Left renal pelvis (tissue), 4 donors: ENCODE measurements at places on chromosomes 1 and 21. TPM values are rescaled to one million over a fixed set of nuclear protein-coding genes. Genes with fewer than 3 reads are reported as not detected.

DNA sequence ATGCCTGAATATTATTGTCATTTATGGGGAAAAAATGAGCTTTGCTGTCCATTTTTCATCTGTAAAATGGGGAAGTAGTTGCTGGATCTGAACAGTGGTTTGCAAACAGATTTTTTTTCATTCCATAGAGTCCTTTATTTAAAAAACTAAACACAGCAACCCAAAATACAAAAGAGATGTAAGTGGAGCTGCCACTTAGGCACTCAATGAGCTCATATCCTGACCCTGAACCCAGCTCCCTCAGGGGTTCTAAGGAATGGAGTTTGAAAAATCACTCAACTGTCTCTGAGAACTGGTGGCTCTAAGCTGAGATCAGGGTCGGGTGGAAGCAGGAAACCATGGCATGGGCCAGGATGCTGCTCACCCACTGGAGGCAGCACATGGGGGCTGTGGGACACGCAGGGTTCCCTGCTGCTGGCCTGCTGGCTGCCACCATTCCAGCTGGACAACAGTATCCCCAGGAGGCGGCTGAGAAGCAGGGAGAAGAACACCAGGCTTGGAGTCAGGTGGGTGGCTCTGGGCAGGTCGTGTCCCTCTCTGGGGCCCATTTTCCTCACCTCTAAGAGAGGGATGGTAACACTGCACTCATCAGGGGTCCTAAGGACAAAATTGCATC, 9.6 kb upstream of the ECE1 start:
- DNase-seq, result no peak

- DNase-seq, result no peak
Observed at GRCh38 chr1:174135211-174135610, 24.1 kb upstream of the RABGAP1L start.

- no peak for DNase-seq
Observed at GRCh38 chr1:24849672-24850295, 80.3 kb downstream of the RUNX3 start.

DNA sequence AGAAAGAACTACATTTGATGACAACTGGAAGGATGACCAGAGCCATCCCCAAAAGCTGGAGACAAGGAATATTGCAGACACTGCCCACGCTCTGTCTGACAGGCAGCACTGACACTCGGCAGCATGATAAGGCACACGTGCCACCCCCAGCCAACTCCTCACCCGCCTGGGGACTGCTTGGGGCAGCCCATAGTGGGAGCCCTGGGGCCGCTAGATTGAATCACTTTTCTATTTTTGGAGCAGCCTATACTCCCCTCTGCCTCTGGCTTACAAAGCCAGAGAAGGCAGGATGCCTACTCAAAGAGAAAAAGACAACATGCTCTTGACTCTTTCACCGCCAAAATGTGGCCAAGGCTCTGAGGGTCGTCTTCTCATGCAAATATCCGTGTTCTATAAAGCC, 1.3 kb downstream of the SMG5 start:
- DNase-seq, result no peak

- no peak for DNase-seq
Observed at GRCh38 chr1:47187231-47187925, 2.5 kb downstream of the PDZK1IP1 start.

DNA sequence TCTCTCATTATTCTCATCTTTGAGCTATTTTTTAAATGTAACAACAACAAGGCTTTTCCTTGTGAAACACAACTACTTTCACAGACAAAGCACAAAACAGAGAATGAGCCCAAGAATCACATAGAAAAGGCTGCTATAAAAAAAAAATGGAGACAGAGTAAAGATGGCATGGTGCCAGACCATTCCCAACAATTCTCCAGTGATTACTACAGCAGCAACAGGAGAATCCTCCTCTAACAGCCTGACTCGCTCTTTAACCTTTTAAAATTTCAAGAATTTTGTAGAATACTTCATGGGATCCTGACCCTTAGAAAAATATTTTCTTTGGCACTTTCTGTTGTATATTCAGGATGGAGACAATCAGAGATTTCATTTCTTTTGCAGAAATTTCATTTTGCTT, 3.8 kb upstream of the BCAS2 start:
- DNase-seq, result no peak

DNA sequence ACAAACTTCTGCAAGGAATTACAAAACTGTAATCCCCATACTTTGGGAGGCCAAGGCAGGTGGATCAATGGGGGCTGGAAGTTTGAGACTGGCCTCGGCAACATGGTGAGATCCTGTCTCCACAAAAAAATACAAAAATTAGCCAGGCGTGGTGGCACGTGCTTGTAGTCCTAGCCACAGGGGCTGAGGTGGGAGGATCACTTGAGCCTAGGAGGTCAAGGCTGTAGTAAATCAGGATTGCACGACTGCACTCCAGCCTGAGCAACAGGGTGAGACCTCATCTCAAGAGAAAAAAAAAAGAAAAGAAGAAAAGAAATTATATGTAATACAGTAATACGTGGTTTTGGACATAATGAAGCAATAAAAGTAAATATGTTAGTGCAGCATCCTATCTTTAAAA, 138.2 kb downstream of the COP1 start:
- peak; percentile 15 for DNase-seq

- no peak for DNase-seq
Observed at GRCh38 chr1:151158326-151158725, 1.9 kb downstream of the TNFAIP8L2 start.

DNA sequence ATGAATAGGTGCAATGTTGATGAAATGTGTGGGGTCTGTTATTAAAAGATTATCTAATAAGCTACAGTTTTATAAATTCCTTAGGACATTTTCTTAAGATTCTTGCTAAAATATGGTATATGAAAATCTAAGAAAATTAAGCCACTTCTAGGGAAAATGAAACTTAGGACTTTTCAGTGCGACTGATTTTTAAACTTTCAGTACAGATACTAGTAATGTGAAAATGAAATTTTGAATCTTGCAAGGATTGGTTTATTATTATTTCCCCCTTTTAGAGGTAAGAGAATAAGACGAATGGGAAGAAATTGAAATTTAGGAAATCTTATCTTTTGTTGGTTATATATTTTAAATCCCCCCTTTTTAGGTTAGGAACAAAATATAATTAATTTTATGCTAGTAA, 16.4 kb downstream of the CAPZA1 start:
- DNase-seq, result no peak

DNA sequence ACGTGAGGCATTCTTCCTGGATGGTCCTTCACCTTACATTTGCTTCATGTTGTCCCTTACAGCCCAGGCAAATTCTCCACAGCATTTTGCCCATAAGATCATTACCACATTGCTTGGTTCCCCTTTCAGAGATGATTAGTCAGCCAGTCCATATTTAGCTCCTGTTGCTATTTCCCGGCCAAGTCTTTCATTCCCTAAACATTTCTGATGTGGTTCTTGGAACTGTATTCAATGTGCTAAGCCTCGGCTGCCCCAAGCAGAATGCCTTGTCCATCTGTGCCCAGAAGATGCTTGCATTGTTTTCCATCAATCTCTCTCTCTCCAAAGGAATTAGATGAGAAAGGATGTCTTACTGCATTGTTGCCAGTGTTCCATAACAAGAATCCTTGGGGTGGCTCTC, 420.9 kb upstream of the CAMK1G start:
- no peak for DNase-seq

DNA sequence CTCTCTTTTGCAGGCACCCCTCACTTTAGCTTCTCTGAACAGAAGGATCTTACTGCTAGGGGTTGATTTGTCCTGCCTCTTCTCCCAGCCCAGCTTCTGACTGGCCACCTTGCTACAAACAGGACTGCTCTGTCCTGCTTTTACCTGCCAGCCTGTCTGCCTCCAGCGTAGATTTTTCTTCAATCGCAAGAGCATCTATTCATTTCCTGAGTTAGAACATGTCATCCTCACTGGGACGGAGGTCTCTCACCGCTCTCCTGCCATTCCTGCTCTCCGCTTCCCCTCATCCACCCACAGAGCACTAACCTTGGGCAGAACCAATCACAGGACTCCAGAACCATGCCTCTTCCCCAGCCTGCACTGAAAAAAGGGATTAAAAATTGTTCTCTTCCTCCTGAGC, 3.5 kb upstream of the ATP1B1 start:
- DNase-seq, result no peak

DNA sequence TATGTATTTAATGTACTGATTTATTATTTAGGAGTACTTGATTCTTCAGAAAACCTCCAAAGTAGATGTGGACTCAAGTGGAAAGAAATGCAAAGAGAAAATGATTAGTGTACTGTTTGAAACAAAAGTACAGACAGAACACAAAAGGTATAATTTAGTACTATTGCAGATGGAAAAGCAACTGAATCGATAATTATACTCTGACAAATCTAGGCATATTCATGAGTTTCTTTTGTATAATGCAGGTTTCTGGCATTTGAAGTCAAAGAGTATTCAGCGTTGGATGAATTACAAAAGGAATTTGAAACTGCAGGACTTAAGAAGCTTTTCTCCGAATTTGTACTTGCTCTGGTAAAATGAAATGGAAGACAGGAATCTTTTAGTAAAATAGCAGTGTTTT, 12.5 kb downstream of the RWDD3 start:
- no peak for DNase-seq

GRCh38 chr1:225896937-225897549, 8.1 kb upstream of the LEFTY1 start:
- no peak for DNase-seq

DNA sequence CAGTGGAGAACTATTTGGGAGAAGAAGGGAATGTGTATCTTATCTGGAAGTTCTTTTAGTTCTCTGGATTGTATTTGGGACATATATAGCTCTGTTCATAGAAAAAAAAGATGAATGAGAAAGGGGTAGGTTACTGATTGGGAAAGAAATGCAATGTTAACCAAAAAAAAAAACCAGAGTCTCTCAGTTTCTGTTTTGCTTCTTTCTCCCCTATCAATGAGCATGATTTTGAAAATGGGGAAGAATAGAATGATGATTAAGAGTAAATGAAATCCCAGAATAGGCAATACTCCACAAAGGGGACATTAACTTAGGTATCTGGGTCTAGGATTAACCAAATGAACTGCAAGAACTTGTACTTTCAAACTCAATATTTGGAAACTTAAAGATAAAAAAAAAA, 92.9 kb downstream of the RHOU start:
- DNase-seq, result no peak

- no peak for DNase-seq
Observed at GRCh38 chr1:110047463-110047862, 13.0 kb downstream of the STRIP1 start.

DNA sequence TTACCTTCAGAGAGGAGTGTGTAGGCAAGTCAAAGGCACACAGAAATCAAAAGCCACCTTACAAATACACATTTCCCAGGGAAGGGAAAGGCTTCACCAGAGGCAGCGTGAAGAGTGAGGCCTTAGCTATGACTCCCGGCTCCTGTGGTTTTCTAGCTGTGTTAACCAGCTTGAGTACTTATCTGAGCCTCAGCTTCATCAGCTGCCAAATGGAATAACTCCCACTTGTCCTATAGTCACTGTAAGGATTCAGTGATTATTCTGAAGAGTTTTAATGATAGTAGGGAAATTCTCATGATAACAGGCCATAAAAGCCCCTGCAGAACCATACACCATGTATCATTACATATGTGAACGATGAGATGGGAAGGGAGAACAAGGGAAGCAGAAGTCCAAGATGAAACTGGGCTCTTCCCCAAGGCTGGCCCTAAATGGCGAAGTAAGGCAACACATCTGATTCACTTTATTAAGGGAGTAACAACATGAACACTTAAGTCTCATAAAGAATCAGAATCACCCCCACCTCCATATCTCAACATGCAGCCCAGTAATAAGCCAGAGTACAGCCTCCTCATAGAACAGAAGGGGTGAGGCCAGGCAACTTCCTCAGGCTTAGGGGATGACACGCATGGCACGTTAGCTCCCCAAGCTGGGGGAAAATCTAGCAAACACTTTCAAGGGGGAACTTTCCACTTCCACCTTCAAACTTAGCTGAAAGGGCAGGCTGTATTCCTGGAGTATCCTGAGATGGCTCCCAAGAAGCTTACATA, 63.7 kb downstream of the SLC66A1 start:
- no peak for DNase-seq

DNA sequence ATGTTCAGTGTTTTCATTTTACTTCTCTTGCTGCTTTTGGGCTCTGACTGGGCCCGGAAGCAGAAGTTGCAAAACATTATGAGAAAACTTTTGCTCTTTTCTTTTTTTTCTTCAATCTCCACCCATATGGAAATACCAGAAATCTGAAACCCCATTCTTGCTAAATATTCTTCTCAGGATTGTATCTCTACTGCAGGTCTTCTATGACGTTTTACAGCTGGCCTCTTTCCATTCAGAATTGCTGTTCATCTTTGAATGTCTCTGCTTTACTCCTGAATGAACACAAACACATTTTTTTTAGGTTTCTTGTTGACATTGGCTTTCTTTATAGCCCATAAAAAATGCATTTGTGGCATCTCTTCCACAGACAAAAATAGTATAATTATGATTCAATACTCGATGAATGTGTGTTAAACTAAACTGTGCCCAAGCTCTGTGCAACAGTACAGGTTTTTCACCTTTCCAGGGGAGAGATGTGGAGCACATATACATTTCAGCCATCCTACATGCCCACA, 18.8 kb downstream of the PTPRC start:
- DNase-seq, result no peak

DNA sequence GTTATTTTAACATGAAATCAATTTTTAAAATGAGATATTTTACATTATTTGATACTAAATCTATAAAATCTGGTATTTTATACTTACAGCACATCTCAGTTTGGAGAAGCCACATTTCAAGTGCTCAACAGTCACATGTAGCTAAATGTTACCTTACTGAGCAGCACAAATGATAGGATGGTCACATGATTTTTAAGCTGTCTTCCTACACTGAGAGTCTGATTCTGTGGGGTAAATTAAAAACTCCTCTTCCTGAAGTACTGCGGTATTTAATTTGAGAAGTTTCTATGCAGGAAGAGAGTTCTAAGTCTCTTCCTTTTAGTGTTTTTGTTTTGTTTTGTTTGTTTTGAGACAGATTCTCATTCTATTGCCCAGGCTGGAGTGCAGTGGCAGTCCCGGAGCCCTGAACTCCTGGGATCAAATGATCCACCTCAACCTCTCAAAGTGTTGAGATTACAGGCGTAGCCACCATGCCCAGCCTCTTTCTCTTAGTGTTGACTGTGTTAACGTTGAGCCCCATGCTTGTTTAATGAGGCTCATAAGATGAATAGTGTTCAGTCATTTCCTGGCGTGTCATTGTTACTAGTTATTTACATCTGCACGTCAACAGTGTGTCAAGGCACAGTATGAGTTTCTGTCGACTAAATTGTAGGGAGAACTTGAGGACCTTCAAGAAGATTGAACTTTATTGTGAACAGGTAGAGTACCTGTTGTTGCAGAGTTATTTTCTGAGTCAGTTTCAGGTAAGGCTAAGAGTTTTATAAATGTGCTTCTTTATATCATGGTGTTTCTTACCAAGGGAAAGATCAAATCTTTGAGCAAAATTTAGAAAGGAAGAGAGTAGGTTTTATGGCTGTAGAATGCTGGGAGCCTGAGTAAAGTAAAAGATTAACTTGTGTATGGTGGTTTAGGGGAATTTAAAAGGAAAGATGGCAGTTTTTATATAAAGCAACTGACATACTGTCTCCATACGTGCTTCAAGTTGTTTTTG, 3.3 kb downstream of the CNST start:
- DNase-seq, result no peak

- DNase-seq, result no peak
Observed at GRCh38 chr21:42454786-42455185, 41.2 kb downstream of the RSPH1 start.

- DNase-seq, result no peak
Observed at GRCh38 chr1:13604176-13604575, 20.5 kb downstream of the PDPN start.

The RTCA gene
- polyA plus RNA-seq, result 37.4 TPM

The S100B gene
- 2.1 TPM for polyA plus RNA-seq

The PTPN22 gene
- polyA plus RNA-seq, result 0.75 TPM

The FAM72B gene
- 4.5 TPM for polyA plus RNA-seq

The SLAMF8 gene
- polyA plus RNA-seq, result 1.1 TPM

The MTF1 gene
- 10.9 TPM for polyA plus RNA-seq

The MAGOH gene
- 83.3 TPM for polyA plus RNA-seq

The RNU1-3 gene
- not detected for polyA plus RNA-seq

The SLC6A9 gene
- 8.9 TPM for polyA plus RNA-seq
